Activated CD8-positive, alpha-beta memory T cell treated with anti-CD3 and anti-CD28 coated beads for 48 hours (primary cell): ENCODE measurements at places on chromosomes 11 and 22.
A peak's percentile ranks its signal among the peaks of the same experiment; 100 is the strongest.

GRCh38 chr22:18109410-18110193 is 1.0 kb upstream of the TUBA8 start:
- no peak for DNase-seq

DNA sequence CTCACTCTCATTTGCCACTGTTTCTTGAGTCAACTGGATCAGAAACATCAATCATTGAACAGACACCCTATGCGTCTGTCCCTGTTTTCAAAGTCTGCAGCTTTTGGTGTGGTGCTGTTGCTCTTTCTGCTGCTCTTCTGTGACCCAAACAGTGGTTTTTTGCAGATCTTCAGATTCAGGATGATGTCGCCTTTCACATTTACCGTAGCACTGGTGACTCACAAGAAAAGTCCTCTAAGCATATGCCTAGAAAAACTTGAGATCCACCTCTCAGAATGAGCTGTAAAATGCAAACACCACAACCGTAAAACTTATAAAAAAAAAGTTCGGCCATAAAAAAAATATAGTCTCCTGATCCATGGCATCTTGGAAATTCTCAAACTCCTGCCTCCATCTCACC is 400.4 kb downstream of the NTM start:
- DNase-seq, result no peak

- no peak for DNase-seq
Observed at GRCh38 chr11:57095417-57095816, 86.3 kb upstream of the LRRC55 start.

- DNase-seq, result no peak
Observed at GRCh38 chr11:102453302-102453695, 734 bp upstream of the TMEM123 start.

DNA sequence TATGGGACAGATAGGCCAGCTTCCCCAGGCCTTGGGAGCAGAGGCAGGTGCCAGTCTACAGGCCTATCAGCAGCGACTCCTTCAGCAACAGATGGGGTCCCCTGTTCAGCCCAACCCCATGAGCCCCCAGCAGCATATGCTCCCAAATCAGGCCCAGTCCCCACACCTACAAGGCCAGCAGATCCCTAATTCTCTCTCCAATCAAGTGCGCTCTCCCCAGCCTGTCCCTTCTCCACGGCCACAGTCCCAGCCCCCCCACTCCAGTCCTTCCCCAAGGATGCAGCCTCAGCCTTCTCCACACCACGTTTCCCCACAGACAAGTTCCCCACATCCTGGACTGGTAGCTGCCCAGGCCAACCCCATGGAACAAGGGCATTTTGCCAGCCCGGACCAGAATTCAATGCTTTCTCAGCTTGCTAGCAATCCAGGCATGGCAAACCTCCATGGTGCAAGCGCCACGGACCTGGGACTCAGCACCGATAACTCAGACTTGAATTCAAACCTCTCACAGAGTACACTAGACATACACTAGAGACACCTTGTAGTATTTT is 26.6 kb upstream of the L3MBTL2 start:
- DNase-seq, result no peak

GRCh38 chr22:41697126-41697775 is 2.1 kb upstream of the MEI1 start:
- peak; percentile 99 for DNase-seq

DNA sequence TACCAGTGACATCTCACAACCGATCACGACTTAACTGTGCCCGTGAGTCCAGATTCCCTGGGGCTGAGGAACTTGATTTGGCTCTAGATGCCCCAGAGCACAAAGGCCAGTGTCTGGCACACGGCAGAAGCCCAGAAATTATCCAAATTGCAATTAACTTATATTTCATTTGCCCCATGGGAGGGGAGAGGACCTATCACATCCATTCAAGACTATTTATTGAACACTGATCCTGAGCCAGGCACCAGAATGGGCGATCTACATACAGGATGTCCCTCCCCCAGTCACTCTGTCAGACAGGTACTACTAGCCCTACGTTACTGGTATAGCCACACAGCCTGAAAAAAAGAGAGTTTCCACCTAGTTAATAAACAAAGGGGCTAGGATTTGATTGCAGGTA is 5.1 kb downstream of the DNAL4 start:
- no peak for DNase-seq

DNA sequence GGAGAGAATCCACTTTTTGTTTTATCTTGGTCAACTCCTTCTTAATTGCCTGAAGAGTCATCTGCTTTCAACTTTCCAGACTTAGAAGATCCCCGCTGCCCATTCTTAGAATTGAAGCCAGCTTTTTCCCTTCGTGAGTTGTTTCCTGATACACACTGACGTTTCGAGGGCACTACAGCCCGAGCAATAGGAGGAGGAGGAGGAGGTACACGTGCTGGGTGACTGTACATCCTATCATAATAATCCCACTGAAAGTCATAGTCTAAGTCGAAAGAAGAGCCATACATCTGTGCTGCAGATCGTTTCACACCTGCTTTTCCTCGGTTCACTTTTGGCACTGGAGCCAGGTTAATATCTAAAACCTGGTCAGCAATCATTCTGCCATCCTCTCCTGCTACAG is 606.1 kb downstream of the DLG2 start:
- DNase-seq, result no peak

DNA sequence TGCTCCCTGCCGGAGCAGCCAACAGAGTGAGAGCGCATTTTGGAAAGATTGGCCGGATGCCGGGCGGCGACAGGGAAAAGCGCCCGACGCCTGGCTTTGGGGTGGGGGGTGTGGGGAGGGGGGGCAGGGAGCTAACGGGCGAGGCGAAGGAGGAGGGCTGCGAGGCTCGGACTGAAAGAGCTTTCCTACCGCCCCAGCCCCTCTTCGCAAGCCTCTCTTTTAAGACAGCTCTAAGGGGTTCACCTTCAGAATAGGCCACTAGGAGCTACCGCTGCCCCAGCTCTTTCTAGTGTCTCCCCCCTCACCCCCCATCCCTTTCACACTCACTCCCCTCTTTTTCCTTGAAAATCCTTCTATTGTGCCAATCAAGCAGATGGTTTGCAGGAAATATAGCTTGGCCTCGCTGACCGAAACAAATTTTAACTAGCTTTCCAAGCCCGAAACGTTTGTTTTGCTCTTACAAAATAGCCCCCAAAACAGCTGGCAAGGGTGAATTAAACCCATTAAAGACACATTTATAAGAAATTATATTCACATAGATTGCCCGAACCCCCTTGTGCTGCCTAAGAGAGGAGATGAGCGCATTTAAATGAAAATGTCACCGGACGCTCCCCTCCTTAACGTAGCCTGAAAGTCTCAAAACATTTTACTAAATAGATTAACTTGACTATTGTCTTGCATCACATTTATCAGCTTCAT is 3.7 kb upstream of the DBX1 start:
- no peak for DNase-seq

DNA sequence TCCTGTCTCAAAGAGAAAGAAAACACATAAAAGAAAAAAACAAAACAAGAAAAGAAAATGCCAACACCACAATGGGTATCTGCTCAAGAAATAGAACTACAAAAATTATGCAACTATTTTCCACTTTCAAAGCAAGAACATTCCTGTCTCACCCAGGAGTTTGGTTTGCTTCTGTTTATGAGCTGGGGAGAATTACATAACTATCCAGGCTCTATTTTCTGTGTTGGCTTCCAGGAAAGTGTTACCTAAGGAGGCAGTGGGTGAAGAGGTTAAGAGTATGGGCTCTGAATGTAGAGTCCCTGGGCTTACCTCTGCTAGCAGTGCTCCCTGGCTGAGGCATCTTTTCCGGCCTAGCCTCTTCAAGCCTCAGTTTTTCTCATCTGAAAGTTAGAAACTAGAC is 426.7 kb downstream of the MIAT start:
- no peak for DNase-seq

GRCh38 chr11:61482513-61482912 is 26.0 kb upstream of the LRRC10B start:
- no peak for DNase-seq

DNA sequence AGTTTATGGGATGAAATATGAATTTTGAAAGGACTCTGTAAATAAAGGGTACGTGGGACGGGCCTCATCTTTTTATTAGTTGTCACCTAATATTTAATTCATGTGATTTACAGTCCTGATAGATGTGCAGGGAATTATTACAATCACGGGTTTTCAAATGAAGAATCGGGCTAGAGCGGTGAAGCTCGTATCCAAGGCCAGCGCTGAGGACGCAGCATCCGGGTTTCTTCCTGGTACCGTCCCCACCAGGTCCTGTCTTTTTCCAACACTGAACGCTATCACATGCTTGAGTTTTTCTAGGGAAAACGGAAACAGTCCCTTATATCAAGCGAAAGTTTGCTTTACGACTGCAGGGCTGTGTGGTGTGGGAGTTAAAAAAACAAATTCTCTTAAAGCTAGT is 787 bp downstream of the SMDT1 start:
- DNase-seq, result no peak

DNA sequence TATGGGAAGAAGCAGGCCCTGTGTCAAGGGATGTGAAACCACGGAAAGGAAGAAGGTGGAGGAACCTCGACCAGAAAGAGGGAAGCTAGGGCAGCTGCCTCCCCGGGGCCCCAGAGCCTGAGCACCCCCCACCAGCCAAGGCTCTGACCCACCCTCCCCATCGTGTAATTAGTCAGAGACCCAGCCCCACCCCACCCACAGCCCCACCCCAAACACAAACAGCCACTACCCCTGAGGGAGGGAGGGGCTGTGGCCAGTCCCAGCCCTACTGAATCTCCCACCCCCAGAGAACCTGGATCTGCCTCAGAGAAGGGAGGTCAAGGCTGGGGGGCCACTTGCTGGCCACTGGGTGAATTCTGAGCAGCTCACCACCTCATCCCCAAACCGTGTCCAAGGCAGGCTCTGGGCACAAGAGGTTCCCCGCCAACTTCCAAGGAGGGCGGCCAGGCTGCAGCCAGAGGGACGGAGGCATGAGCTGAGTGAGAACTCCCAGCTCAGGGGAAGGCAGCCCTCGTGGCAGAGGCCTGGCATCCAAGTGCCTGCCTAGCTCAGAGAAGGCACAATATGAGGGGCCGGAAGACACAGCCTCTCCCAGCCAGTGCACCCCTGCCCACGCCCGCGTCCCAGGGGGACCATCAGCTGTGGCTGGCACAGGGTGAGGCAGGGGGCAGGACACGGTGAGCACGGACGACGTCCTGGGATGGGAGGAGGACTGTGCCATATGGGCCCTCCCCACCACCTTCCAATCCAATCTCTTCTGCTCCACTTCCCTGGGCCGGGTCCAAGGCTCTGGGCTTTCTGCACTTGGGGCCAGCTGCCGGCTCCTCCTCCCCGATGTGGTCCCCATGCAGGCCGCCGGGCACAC is 2.7 kb downstream of the PLXNB2 start:
- DNase-seq, result no peak

DNA sequence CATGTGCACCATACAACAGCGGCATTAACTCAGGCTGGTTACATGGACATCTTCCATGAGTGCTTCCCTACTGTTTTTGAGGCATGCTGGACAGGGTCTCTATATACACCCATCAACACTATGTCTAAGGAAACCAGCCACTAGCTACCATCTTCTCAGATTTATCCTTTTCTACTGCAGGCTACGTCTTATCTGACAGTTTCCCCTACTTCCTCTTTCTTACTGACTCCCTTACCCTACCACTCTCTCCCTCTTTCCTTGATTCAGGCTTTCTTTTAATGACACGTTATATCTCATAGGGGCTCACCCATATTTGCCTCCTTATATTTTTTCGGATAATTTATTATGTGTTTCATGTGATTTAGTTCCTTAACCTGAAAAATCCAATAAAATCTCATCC is 41.8 kb downstream of the DDI1 start:
- DNase-seq, result no peak

DNA sequence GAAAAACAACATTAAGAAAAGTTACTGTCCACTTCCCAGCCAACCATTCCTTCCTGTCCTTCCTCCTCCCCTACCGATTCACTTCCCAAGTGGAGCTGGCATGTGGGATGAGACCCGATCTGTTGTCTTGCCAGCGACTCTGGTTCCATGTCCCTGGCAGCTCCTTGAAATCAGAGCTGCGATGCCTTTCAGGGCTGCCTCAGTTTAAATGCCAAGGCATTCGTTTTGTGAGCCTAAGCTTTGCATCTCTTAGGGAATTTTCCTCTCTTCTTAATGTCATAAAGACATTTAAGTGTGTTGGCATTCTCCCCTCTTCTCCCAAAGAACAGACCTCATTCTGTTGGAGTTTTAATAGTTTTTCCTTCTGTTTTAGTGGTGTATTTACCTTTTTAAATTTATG is 98.4 kb downstream of the EXT2 start:
- no peak for DNase-seq

GRCh38 chr11:1486054-1486825 is at the start of gene MOB2:
Gene MOB2 (minus strand): TSS chr11:1486779. CDS start chr11:1486556, 223 bp downstream.
- DNase-seq, result no peak

GRCh38 chr22:42773167-42773566 is 52.5 kb upstream of the A4GALT start:
- no peak for DNase-seq

- no peak for DNase-seq
Observed at GRCh38 chr11:15863411-15863810, 492.9 kb downstream of the SOX6 start.

GRCh38 chr11:119993722-119994121 is 144.2 kb downstream of the TRIM29 start:
- no peak for DNase-seq
